ENCODE measurements at places on chromosomes 6 and 20.

DNA sequence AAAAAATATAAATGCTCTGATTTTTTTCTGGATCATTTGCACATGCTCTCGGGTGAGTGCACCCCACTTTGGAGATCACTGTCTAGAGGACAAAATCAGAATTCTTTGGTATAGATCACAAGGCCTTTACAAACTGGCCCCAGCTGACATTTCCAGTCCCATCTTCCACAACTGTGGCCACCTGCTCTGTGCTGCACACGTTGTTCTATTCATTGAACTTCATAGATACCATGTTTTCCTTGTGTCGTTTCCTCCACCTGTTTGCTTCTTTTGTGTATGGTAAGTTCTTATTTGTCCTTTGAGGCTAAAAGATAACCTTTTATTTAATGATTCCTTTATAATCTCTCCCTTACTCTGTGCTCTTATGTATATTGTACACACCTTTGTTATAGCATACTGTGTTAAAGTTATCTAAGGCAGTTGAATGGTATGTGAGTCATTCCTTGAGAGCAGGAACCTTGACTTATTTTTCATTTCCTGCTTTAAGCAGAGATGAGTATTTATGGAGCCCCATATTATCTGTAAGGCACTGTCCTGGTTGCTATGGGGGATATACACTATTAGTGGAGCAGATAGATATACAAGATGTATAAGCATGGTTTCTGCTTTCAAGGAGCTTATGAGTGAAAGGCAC is 12.0 kb upstream of the SLC17A5 start:
- no peak for DNase-seq

- no peak for DNase-seq
Observed at GRCh38 chr6:85047818-85048217, 283.4 kb upstream of the TBX18 start.

GRCh38 chr6:168042426-168043192 is 36.4 kb downstream of the FRMD1 start:
- DNase-seq, result no peak

GRCh38 chr20:21136015-21136732 is 10.3 kb downstream of the KIZ start:
- no peak for DNase-seq

GRCh38 chr6:154932515-154933027 is 62.5 kb upstream of the TIAM2 start:
- no peak for DNase-seq

Data from activated CD8-positive, alpha-beta memory T cell treated with anti-CD3 and anti-CD28 coated beads for 1 hour (primary cell).